ENCODE measurements at places on chromosomes 5 and 9.

DNA sequence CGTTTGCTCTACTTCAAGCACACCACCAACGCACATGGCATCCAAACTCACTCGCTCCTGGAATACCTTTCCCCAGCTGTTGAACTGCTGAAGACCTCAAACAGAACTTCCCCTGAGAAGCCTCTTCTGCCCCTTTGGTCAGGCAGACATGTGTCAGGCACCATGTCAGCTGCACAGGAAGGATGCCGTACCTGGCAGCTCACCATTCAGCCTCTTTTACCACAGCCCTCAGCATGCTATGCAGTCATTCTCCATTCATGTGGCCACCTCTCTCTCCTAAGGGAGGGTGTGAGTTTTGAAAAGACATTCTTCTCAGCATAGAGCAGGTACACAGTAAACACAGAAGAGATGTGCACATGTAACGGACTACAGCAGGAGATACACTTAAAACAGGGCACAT, 14.2 kb downstream of the IL4 start:
- DNase-seq: peak; percentile 41

- peak; percentile 30 for DNase-seq
Measured at GRCh38 chr9:91001146-91001611, 199.6 kb downstream of the SYK start.

GRCh38 chr9:72149231-72149975, at the start of gene GDA:
GDA (plus strand) TSS chr9:72149440; CDS start chr9:72149560, 120 bp downstream.
- peak; percentile 10 for DNase-seq

GRCh38 chr9:1536522-1537170, 478.5 kb upstream of the SMARCA2 start:
- no peak for DNase-seq

DNA sequence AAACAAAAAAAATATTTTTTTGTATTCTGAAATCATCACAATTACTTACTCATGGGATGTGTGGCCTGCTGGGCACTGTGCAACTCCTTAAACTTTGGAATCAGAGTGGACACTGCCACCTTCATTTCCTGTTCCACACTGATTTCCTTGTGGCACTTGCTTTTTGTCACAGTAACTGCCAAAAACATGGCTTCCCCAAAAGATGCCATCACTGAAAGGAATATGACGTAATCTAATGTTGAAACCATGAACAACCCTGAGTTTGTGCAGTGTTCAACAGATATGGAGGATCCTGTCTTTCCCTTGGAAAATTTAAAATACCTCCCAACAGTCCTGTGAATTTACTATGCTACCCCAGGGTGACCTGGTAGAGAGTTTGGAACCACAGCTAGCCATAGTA, 12.6 kb upstream of the IL12B start:
- DNase-seq: no peak

DNA sequence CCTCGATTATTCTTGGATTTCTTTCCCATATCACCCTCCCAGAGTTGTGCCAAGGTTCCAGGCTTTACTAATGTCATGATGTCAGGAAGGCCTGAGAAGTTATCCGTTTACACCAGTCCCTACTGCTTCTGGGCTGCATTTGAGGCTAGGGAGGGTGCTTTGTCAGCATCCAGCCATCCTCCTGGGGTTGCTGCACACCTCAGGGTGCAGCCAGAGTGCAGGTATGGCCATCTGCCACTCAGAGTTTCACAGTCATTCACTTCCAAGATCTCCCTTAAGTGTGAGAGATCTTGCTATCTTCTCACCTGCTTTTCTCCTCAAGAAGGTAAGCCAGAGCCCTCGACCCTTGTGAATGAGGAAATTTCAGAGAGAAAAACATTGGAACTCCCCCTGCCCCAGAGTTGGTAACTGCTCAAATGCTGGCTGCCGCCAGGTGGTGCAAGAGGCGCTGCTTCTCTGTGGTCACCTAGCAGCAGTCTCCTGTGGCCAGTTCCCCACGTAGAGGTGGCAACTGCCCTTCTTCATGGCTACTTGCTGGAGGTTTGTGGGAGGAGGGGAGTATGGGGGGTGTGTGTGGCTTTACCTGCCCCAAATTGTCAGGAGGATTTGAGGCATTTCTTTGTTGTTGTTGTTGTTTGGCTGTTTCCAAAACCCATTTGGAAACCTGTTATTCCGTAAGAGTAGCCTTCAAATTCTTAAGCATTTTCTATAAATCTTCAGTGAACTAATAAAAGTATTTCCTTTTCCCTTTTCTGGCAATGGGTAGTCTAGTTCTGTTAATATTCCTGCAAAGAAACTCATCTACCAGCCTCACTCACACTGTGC, 259.6 kb upstream of the DMRT1 start:
- DNase-seq: no peak

DNA sequence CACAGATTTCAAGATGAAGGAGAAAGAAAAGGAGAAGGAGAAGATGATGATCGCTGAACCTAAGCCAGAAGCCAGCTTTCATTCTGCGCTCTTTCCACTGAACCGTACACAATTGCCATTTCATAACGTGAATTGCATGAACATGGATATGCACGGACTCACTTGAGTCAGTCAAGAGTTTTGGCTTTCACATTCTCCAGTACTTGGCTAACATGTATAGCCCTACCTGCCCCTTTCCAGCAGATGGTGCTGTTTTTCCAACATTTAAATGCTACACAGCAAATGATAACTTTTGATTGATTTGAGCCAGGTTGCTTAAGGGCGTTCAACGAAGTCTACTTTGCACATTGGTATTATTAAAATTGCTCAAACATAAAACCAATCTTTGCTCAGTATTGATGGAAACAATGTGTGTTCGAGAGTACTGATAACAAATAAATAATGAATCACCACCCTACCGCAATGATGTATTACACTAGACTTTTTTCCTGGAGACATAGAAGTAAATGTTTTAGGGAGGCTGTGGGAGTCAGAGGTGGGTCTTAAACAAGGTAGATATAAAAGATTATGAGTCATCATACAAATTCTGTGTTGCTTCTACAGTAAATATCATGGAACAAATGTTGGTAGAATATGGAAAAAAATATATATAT, 196.4 kb downstream of the TRPM3 start:
- peak; percentile 11 for DNase-seq

- no peak for DNase-seq
Measured at GRCh38 chr9:133714606-133715294, 23.4 kb downstream of the SARDH start.

GRCh38 chr5:61496860-61497259, 164.8 kb downstream of the ZSWIM6 start:
- DNase-seq: no peak

DNA sequence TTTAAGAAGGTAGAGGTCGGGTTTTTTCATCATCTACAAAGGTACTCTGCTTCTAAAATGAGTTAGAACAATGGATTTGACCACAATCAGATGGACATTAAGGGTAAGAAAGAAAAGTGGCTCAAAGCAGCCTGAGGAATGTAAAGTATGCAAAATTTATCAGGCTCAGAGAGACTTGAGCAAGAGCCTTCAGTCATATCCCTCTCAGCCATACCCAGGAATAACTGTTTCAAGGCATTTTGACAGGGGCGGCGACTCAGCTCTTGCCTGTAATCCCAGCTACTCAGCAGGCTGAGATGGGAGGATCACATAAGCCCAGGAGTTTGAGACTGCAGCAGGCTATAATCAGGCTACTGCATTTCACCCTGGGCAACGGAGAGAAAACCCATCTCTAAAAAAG, 38.8 kb upstream of the ANXA2R start:
- DNase-seq: no peak

DNA sequence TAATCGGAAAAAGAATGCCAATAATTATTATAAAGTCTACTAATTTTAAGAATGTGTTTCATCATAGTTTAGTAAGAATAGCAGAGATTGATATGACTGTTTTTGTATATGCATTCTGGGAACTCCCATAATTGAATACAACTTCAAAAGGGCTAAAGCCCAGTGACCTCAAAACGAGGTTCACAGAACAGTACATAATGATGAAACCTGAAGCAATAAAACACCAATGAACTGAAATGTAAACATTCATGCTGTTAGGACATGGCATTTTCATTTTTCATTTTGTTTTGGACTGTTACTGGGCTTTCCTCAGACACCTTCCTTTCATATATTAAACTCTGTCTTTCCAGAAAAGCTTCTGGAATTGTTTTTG, 684 bp upstream of the JMY start:
- no peak for DNase-seq

- DNase-seq: no peak
Measured at GRCh38 chr5:151051931-151052608, 28.8 kb downstream of the TNIP1 start.

DNA sequence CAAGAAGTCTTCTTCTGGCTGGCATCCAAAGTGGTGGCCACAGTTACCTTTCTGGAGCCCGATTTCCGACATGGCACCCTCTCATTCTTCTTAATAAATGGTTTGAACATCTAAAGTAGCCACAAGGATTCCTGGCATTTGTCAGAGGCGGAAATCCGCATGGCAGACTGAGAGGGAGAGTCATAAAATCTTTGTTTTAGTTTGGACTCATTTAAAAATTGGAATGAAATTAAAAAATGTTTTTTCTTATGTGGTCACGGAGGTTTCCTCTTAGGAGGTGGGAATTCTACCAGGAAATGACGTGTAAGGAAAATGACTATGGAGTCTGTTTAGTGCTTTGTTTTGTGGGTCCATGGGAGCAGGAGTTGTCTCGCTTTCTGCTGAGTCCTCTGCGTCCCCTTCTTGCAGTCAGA, 133.0 kb upstream of the PTCH1 start:
- no peak for DNase-seq

DNA sequence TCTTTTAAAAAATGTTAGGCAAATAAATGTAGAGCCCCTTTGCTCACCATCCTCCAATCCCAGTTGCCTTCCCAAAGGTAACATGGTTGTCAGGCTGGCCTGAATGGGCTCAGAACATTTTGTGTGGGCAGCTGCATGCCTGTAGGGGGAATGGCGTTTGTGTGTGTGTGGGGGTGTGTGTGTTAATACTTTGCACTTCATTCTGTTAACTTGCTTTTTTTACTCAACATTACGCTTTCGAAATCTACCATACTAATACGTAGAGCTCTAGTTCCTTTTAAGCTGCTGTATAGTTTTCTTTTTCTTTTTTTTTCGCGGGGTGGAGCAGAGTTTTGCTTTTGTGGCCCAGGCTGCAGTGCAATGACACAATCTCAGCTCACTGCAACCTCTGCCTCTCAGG, 14.0 kb downstream of the MYOZ3 start:
- DNase-seq: no peak

DNA sequence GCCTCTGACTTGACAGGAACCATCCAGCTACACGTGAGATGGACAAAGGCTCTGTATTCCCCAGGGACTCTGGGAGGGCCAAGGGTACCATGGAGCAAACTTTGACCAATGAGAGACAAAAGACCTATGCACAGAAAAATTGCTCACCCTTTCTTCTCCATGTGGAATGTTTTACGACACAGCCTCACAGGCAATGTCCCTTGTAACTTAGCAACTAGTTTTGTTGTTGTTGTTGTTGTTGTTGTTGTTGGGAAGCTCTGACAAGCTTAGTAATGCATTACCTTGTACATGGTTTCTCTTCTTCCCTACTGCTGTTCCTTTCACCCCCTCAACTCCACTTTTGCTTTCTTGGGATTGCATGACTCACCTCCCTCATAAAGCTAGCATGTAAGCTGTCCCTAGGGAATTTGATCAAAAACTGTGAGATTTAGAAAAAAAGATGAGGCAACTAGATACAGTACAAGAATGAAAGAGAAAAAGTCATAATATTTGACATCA, 550.9 kb downstream of the RAB3C start:
- no peak for DNase-seq

DNA sequence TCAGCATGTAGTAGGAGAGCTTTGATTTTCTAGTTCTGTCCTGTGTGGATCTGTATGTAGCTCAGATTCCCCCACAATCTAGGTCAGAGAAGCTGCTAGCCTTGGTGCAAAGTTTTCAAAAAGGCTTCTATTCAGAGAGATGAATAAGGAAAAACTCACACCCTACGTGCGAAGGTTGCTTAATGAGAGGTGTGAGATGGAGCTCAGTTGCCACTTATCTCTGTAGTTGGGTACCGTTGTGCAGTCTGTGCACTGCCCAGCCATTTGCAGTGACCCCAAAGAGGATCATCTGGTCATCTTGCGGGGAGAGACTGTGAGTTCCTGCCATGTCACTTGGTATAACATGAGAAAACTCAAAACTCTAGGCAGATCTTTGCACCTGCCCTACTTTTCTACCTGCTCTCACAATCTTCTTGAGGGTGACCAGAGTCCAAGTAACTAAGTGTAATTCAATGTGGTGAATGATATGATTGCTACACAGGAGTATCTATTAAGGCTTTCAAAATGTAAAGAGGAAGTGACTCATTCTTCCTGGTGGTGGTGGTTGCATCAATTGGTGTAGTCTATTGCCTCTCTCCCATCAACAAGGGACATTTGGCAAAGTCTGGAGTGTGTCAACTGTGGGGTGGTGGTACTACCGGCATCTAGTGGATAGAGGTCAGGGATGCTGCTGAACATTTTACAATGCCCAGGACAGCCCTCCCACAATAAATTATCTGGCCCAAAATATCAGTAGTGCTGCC, 65.2 kb downstream of the TMC1 start:
- peak; percentile 12 for DNase-seq

DNA sequence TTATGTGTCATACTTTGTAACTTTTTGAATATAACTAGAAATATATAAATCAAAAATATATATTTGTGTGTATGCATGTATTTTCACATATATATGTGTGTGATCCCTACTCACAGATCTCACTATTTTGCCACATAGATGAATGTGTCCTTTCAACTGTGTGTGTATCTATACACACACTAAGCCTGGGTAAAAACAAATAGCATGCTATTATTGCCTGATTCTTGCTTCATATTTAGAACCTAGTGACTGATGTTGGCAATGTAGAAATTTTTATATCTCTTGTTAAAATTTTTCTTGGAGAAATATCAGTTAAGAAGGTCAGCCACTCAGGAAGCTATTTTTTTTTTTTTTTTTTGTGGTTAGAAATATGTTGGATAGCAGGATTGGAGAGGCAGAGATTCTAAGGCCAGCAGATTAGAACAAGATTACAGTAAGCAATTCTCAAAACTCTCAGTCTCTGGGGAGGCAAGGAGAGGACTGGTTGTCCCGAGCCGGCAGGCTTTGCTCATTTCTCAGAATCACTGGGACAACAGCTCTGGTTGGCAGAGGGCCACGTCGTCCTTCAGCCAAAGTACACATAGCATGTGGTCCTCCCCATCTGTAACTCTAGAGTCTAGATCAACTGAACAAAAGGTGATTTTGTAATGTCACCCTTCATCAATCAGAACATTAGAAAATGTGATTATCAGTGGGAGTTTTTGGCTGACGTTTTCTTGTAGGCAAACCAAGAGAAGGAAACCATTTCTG, 19.7 kb downstream of the C6 start:
- DNase-seq: no peak

- DNase-seq: no peak
Measured at GRCh38 chr5:87099968-87100367, 167.7 kb upstream of the RASA1 start.

GRCh38 chr5:31319335-31319734, 125.8 kb downstream of the CDH6 start:
- no peak for DNase-seq

- DNase-seq: no peak
Measured at GRCh38 chr5:52859628-52860027, 71.9 kb downstream of the ITGA1 start.

DNA sequence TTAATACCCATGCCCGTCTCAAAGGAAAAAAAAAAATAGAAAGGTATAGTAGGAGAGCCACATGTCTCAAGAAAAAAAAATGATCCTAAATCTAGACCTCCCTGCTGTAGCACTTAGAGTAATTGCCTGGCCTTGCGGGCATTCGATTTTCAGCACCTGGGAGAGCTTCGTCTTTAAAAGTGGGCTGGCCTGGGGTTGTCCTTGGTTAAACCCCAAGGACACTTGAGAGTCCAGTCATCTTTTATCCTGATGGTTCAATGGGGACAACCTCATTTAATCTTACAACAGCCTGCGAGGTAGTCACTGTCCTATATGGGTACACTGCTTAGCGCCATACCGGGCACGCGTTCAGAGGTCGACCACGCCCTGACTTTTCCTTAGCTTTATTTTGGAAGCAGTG, 60.1 kb downstream of the MAT2B start:
- DNase-seq: no peak
